Liver (tissue), 10 donors: ENCODE measurements at places on chromosomes 6 and 20.

- peaks cover 2% of the 10 kb centered on the region for H3K36me3 ChIP-seq
- H3K27ac ChIP-seq: peak overlapping the region; percentile 99
- H3K4me3 ChIP-seq: peak overlapping the region; percentile 57
- H3K27me3 ChIP-seq: no peaks in the 10 kb centered on the region
- peak; percentile 50 for DNase-seq
- H3K4me1 ChIP-seq: peaks cover 31% of the 10 kb centered on the region
Observed at GRCh38 chr20:50930139-50930975, 880 bp downstream of the ADNP start.

DNA sequence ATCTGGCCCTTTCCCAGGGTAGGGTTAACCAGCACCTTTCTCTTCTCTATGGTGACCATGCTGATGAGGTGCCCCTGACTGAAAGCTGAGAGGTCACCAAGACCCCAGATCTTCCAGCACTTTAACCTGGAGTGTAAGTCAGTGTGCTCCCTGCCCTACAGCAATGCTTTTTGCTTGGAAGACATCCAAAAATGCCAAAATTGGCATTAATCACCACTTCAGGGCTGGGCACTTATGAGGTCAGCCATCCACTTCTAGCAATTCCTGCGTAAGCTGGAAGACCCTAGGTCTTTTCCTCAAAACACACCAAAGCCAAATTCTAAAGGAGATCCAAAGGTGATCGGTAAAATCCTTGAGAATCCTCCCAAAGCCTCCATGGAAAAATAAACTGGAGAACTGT is 81.2 kb upstream of the LOC128125822 start:
- no peaks in the 10 kb centered on the region for H3K27me3 ChIP-seq
- H3K36me3 ChIP-seq: no peaks in the 10 kb centered on the region
- peaks cover 15% of the 10 kb centered on the region for H3K4me1 ChIP-seq
- H3K27ac ChIP-seq: no peak overlapping the region
- no peak for DNase-seq

- H3K4me3 ChIP-seq: no peak overlapping the region
- H3K27ac ChIP-seq: no peak overlapping the region
- no peaks in the 10 kb centered on the region for H3K4me1 ChIP-seq
- no peak for DNase-seq
- H3K27me3 ChIP-seq: no peaks in the 10 kb centered on the region
Observed at GRCh38 chr6:159217595-159218275, 48.5 kb downstream of the FNDC1 start.

GRCh38 chr6:35260591-35261570 is 1.3 kb downstream of the ZNF76 start:
- H3K36me3 ChIP-seq: no peaks in the 10 kb centered on the region
- H3K4me1 ChIP-seq: peaks cover 19% of the 10 kb centered on the region
- no peak overlapping the region for H3K4me3 ChIP-seq
- no peak for DNase-seq

GRCh38 chr20:1792274-1792673 is 102.9 kb upstream of the SIRPA start:
- H3K36me3 ChIP-seq: no peaks in the 10 kb centered on the region
- H3K27ac ChIP-seq: no peak overlapping the region
- no peak for DNase-seq
- no peak overlapping the region for H3K4me3 ChIP-seq
- H3K4me1 ChIP-seq: no peaks in the 10 kb centered on the region

DNA sequence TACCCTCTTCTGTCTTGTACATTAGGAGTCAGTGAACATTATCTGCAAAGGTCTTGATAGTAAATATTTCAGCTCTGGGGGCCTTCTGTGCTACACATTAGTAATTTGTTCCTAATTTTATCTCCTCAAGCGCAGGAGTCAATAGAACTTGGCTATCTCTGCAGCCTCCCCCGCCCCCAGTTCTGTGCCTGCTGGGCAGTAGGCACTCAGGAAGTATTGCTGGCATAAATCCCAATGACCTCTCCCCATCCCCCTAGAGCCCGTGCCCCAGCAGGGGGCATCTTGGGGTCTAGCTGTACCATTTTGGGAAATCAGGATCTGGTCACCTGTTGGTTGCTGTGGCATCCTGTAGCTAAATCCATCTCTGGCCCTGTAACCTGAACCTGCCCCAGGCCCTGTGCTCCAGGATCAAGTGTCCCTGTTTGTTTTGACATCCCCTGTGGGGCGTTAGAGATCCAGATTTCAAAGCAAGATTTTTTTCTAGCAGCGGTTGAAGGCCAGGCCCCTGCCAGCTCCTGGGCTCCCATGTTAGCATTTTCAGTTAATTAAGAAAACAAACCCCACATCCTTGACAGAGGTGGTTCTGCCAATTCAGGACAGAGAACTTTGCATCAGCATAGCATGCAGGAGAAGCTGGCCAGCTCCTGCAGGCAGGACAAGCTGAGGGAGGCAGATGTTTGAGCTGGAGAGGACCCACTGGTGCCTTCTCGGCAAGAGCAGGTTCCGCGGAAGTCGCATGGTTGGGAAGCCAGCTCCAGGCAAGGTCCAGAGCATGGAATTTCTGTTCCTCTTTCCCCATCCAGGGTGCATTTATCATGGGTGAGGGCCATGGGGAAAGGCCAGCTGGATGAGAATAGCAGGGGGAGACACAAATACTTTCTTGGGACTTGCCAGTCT is 32.1 kb downstream of the DAAM2 start:
- no peak overlapping the region for H3K4me3 ChIP-seq
- no peaks in the 10 kb centered on the region for H3K27me3 ChIP-seq
- no peak for DNase-seq
- no peak overlapping the region for H3K27ac ChIP-seq
